Pancreas (tissue), 10 donors: ENCODE measurements at places on chromosomes 7 and 10. TPM values are rescaled to one million over a fixed set of nuclear protein-coding genes. Genes with fewer than 3 reads are reported as not detected.

The SLC13A1 gene
- 0.13 TPM for total RNA-seq

The WNT8B gene
- 0.14 TPM for total RNA-seq

The ZNF365 gene
- total RNA-seq = 0.46 TPM

The C10orf62 gene
- 0.63 TPM for total RNA-seq

The CTBP2 gene
- 29.0 TPM for total RNA-seq

The GPRIN2 gene
- total RNA-seq = 4.1 TPM

The ZNF467 gene
- 9.1 TPM for total RNA-seq

The FAS gene
- total RNA-seq = 3.1 TPM

The ZNF804B gene
- 0.41 TPM for total RNA-seq

The NPC1L1 gene
- total RNA-seq = 0.62 TPM

The ACTR1A gene
- 35.6 TPM for total RNA-seq
